ENCODE measurements at places on chromosomes 3 and 15.

GRCh38 chr3:104717828-104718196 lies 648.9 kb upstream of the ALCAM start:
- no peak for DNase-seq

- peak; percentile 78 for DNase-seq
These were observed 31.0 kb downstream of the GRIP2 start for GRCh38 chr3:14508966-14509795.

GRCh38 chr3:183317886-183318865 lies 65.1 kb downstream of the B3GNT5 start:
- no peak for DNase-seq

DNA sequence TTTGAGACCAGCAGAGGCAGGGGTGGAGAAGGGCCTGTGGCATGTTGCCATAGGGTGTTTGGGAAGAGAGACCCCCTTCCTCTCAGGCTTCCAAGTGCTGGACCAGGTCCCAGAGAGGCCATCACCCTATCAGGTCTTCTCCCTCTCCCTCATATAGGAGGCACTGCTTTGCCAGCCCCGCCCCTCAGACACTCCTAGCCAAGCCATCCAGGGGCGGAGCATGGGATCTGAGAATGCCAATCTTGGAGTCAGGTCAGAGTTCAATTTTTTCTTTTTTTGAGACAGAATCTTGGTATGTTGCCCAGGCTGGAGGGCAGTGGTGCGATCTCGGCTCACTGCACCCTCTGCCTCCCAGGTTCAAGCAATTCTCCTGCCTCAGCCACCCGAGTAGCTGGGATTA lies 32.7 kb downstream of the CRABP1 start:
- no peak for DNase-seq

GRCh38 chr3:130529486-130530215 lies 12.7 kb downstream of the COL6A6 start:
- DNase-seq: no peak

- DNase-seq: no peak
These were observed 10.2 kb upstream of the HERC1 start for GRCh38 chr15:63843901-63844317.

DNA sequence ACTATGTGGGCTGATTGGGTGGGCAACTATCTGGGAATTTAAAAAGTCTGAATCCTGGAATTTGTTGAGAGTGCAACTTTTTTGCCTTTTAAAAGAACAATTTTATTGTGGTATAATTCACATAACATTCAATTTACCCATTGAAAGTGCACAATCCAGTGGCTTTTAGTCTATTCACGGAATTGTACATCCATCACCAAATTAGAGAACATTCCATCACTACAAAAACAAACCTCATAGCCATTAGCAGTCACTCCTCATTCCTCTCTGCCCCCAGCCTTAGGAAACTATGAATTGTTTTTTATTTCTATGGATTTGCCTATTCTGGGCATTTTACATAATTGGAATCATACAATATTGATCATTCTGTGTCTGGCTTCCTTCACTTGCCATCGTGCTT lies 101.8 kb upstream of the ALDH1A3 start:
- DNase-seq: no peak

DNA sequence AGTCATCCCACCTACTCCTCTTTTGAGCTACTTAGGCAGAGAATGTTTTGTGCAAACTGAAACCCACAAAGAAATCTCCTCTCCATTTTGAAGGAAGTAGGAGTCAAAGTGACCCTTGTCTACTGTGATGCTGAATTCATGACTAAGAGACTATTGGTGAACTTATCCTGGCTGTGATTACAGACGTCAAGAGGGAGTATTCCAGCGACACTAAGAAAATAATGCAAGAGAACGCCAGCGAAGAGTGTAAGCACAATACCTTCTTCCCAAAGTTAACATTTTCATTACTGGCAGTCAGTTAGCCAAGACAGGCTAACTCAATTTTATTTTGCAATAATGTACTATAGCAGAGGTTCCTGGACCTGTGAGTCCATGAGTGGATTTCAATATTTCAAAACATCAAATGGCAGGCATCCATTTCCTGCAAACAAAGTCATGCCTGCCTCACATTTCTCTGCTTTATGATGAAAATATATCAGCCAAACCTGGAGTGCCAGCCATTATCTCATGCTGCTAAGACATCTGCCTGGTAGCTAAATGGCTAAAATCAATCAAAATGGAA lies 59.0 kb downstream of the CTNNB1 start:
- no peak for DNase-seq

DNA sequence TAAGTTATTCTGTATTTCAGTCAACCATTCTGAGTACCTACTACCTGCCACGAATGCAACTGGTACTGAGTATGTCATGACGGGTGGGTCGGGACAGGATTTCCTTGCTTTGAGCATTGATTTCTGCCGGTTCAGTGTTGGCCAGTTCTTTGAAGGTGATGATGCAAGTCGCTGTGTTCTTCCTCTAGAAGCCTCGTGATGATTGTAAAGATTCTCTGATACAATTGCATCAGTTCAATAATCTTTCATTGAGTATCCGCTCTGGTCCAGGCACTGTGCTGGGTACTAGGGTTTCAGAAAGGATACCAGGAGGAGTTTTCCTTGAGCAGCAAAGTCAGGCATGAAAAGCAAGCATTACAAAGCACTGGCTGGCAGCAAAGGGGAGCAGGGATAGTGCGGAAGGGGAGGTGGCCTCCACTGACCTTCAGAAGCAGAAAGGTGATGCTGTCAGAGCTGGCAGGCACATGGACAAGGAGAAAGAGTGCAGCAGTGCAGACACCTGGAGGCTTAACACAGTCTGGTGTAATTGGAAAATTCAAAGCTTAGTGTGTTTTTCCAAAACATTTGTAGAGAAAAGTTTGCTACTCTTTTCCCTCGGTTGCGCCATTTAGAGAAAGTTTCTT lies 100.1 kb downstream of the RPL39L start:
- DNase-seq: no peak

- DNase-seq: no peak
These were observed 405.0 kb upstream of the IL12A start for GRCh38 chr3:159583662-159584061.

- DNase-seq: no peak
These were observed 16.1 kb downstream of the ZNF106 start for GRCh38 chr15:42474827-42475226.

DNA sequence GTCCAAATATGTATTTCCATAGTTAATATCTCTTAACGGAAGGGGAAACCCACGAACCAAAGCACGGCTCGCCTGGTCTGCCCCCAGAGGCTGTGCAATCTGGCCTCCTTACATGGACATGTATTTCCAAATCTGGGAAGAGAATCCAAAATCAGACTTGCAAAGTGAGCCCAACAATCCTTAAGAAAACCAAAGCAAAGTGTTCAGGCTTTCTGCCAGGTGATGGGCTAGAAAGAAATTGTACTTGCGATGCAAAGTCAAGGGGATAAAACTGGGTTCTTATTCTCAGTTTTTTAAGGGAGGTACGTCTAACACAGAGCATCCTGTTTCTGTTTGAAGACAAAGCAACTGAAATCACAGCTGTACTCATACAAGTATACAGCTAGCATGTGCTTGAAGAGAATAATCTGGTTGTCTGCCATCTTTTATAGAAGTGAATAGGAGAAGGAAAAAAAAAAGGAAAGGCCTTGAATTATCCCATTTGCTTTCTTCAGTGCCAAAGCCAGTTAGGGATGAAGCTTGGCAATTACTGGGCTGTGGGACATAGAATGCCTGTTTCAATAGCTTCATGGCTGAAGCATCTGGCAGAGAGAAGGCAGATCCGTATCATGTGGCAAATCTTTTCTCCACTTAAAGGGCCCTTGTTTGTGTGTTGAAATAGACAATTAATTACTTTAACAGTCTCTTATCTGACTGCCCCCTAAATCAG lies 48.4 kb downstream of the LRIG1 start:
- no peak for DNase-seq

- no peak for DNase-seq
These were observed 77.8 kb downstream of the NBEAL2 start for GRCh38 chr3:47057212-47057671.

GRCh38 chr15:74245342-74245931 lies 9.3 kb downstream of the CCDC33 start:
- DNase-seq: no peak
